ENCODE measurements at places on chromosomes 6 and 20.

GRCh38 chr6:89197141-89197540 is 20.0 kb downstream of the GABRR1 start:
- no peak for DNase-seq

GRCh38 chr20:13659288-13659687 is 20.6 kb upstream of the TASP1 start:
- no peak for DNase-seq

DNA sequence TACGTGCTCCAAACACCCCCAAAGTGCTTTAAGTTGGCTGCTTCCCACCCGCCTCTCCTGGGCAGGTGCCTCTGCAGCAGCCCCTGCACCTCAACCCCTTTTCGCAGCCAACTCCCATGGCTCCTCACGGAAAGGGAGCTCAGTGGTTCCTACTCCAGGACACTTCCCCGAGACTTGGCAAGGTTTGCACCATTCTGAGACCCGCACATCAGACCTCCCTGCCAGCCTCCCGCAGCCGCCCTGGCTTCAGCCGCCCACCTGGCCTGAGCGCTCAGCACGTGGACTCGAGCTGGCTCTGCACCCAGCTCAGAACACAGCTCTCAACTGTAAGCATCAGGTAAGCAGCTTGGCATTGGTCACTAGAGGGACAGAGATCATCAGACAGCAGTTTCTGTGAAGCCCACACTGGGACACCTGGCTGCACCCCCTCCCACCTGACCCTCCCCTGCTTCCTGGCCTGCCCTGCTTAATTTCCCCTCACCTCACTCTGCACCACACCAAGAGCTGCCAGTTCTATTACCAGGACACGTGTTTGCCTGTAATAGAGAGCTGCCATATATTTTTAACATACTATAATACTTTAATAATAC is 28.5 kb downstream of the GMDS start:
- DNase-seq, result no peak

- no peak for DNase-seq
Measured at GRCh38 chr6:138113588-138114210, 6.5 kb upstream of the PERP start.

DNA sequence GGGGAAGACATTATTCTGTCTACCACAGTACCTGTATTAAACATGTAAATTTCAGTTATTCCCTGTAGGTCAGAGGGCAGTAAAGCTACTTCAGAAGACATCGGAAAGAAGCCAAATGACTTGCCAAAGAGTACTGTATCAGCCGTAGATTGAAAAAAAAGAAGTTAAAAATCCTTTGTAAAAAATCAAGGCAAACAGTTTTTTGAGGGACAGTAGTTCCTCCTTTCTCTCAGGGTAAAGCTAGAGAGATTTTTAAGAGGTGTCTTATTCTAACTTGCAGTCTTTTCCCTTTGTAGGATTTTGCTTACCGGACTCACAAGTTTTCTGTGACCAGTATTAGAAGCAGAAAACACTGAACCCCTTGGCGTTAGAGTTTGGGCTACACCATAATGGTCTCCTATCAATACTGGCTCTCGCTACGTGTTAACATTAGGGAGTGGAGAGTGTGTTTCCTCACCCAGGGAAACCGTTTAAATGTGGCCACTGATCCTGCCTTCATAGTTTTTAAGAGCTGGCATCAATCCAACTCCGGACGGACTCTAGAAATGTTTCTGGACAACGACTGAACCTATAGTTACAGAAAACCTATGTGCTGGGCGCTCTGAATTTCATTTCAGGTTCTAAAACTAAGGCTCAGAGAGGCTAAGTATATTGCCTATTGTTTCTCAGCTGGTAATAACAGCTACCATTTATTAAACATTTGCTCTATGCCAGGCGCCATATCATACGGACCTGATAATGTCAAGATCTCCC is 1.3 kb upstream of the ASXL1 start:
- DNase-seq, result no peak

GRCh38 chr20:47441774-47442150 is 59.9 kb upstream of the NCOA3 start:
- DNase-seq, result no peak

DNA sequence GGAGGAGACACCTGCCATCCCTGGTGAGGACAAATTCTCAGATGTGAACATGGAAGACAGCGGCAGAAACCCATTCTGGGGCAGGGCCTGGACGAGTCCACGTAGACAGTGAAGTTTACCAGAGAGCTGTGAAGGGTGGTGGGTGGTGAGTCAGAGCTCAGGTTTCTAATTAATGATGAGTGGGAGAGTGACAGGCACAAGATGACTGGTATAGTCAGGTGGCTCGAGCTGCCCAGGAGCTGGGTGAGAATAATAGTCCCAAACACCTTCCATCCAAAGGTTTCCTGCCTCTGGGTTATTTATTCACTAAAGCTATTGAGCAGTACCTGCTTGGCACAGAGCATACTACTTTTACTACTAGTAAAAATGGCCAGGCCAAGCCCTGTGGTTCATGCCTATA is 6.0 kb downstream of the TLDC2 start:
- no peak for DNase-seq

- DNase-seq, result no peak
Measured at GRCh38 chr6:139407718-139408222, 33.3 kb upstream of the CITED2 start.

- DNase-seq, result no peak
Measured at GRCh38 chr6:167530951-167531350, 206.1 kb downstream of the TTLL2 start.

DNA sequence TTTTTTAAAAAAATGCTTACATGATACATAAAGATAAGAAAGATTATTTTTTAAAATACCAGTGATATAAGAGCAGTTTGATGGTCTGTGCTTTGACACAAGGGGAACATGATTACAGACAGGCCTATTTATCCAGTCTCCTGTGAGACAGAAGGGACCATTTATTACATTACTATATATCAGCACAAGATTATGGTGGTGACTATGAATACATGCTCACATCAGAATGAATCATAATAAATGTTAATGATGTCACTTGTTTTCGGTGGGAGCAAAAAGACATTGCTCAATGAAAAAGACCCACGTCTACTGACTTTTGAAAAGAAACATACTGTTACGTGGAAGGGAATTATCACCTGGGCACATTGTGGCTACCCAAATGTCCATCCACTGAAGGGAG is 455.1 kb downstream of the CDC5L start:
- DNase-seq, result no peak

DNA sequence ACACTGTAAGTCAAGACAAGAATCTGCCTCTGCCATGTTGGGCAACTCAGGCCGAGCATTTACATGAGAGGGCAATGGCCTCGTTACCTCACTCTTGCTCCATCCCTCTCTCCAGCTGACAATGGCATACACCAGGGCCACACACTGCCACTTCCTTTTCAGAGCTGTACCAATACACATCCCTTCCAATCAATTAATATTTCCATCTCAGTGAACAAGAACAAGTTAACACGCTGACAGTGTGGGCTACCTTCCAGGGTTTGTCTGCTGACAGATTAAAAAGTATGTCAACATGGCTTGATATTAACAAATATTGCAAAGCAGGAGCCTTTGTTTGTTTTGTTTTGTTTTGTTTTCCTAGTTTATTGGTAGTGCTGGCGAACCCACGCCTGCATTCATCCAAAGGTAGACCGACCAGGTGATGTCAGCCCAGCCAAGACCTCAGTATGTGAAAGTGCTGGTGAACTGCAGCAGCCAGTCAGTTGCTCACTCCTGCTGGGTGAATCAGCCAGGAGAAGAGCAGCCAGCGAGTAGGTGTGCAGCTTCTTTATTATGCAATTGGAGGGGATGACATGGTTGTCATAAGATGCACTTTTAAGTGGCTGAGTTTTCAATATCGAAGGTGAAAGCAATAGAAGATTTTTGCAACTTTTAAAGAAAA is 487.3 kb upstream of the JARID2 start:
- peak; percentile 34 for DNase-seq

DNA sequence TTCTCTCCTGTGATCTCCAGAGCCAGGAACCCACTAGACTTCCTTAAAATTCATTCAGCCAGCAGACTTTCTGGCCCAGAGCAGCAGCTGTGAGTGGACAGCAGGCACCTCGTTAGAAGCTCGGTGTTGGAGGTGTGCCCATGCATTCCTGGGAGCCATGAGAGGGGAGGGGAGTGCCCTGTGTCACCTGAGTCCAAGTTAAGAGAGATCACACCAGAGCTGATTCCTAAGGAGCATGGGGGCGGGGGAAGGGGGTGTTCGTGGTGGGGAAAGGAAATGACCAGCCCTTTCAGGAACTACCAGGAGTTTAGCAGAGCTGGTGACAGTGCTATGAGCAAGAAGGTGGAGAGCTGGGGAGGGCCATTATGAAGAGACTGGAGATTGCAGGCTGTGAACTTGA is 46.9 kb downstream of the GFRA4 start:
- DNase-seq, result no peak

- no peak for DNase-seq
Measured at GRCh38 chr6:132800656-132801055, 2.2 kb upstream of the SLC18B1 start.

DNA sequence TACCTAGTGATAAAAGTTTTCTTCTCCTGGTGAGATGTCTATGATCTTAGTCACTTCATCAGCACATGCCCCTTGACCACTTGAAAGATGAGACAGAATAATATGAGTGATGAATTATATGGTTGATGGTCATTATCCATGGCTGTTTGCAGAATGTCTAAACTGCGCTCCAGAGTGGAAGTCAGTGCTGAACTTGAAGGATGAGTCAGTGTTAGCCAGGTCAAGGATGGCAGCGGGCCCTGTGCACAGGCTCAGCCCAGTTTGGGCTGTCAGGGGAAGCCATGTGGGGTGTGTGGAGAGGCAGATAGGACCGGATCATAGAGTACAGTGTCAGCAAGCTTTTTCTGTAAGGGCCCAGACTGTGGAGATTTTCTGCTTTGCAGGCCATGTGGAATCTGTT is 67.2 kb upstream of the KIF25 start:
- DNase-seq, result no peak

- DNase-seq, result no peak
Measured at GRCh38 chr6:84758486-84758885, 5.9 kb downstream of the TBX18 start.

GRCh38 chr20:34006619-34007018 is 12.9 kb downstream of the RALY start:
- no peak for DNase-seq

- DNase-seq, result no peak
Measured at GRCh38 chr6:130093546-130093945, 75.2 kb downstream of the L3MBTL3 start.

DNA sequence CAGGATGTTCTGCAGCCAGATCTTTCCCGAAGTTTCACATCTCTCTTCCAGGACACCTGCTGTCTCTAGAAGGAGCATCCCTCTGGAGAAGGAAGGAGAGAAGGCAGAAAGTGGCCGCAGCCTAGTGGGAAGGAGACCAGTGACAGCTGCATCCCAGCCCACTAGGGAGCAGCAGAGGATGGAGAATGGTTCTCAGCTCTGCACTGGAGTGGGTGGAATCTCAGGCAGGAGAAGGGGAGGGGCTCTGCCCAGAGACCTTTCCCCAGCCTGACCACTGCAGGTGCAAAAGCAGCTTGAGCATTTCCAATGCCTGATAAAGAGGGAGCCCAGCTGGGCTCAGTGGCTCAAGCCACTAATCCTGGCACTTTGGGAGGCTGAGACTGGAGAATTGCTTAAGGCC is 32.3 kb downstream of the NCR2 start:
- no peak for DNase-seq

DNA sequence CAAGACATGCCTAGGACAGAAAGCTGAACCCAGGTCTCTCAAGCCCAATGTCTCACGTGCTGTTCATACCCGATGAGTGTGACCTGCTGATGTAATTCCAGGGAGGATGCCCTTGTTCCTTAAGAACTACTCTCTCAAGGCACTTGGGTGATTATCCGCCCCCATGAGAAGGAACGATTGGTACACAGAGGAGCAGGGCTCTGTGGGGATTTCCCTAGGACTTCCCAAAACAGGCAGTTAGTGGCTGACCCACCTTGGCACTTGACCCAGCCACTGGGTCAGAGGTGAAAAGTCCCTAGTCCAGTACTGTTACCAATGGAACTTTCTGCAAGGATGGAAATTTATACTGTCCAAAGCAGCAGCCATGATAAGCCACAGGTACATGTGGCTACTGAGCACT is 9.2 kb upstream of the BPIFB6 start:
- DNase-seq, result no peak

DNA sequence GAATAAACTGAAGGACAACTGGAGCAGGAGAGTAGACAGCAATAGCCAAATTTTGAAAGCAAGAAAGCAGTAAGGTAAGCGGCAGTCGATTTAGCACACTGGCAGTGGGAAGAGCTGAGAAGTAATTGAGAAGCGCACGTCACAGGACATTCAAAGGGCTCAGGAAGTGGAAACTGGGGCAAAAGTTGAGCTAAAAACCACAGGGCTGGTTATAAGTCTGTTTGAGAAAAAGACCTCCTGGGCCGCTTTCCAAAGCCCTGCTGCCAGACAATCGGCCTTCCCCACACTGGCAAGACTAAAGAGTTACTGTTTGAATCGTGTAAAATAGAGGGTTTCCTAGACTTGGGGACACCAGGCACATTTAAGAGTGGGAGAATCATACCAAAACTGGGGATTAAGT is 161.4 kb downstream of the DNAH8 start:
- DNase-seq, result peak; percentile 45

DNA sequence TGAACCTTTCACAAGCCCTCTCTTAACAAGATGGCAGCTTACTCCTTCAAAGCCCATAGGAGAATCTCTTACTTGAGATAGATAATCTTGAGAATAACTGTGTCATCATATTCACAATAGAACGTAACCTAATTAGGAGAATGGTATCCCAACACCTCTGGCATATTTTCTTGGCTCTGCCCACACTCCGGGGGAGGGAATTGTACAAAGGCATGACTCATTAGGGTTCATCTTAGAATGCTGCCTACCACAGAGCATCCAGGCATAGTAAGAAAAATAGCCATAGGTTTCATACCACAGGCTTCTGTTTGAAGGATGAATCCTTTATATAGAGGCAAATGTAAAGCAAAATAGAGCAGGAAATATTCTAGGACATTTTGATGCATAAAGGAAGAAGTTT is 1100.6 kb upstream of the CITED2 start:
- no peak for DNase-seq

DNA sequence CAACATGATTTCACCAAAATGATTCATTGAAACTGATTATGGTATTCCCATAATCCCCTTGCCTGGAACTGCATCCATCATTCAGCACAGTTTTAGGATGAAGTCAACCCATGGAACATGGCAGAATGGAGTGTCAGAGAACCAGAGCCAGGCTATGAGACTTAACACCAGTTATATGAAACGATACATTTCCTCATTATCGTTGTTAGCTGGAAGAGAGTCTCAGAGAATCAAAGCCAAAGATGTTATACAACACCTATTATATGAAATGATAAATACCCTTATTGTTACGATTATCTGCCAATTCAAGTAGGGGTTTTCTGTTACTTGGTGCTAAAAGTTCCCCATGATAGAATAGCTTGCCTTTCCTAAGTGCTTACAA is 131.2 kb downstream of the BCAS1 start:
- no peak for DNase-seq

GRCh38 chr6:46129629-46130511 is at the start of gene ENPP4:
Gene ENPP4, plus strand, starts transcription at chr6:46129989. Its CDS starts 9,595 bp downstream, at chr6:46139584.
- peak; percentile 89 for DNase-seq

DNA sequence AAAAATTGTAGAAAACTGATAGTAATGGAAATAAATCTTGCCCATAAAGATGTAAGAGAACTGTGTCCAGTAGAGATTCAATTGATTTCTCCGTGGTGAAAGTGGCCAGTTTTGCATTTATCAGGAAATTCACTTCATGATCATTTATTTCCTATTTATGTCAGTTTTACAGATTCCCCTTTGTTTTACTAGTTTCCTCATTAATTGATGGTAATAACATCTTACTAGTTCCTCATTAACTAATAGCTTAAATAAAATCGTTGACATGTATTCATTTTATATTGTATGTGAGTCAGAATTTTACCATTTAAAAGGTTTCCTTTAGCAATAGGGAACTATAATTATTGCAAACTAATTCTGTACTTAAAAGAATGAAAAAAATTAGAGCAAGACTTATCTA is 99.8 kb upstream of the ADGRF1 start:
- no peak for DNase-seq

All from activated CD4-positive, alpha-beta T cell treated with anti-CD3 and anti-CD28 coated beads for 4 hours (primary cell).